ENCODE measurements at places on chromosomes 5 and 9. TPM values are rescaled to one million over a fixed set of nuclear protein-coding genes. Genes with fewer than 3 reads are reported as not detected.

DNA sequence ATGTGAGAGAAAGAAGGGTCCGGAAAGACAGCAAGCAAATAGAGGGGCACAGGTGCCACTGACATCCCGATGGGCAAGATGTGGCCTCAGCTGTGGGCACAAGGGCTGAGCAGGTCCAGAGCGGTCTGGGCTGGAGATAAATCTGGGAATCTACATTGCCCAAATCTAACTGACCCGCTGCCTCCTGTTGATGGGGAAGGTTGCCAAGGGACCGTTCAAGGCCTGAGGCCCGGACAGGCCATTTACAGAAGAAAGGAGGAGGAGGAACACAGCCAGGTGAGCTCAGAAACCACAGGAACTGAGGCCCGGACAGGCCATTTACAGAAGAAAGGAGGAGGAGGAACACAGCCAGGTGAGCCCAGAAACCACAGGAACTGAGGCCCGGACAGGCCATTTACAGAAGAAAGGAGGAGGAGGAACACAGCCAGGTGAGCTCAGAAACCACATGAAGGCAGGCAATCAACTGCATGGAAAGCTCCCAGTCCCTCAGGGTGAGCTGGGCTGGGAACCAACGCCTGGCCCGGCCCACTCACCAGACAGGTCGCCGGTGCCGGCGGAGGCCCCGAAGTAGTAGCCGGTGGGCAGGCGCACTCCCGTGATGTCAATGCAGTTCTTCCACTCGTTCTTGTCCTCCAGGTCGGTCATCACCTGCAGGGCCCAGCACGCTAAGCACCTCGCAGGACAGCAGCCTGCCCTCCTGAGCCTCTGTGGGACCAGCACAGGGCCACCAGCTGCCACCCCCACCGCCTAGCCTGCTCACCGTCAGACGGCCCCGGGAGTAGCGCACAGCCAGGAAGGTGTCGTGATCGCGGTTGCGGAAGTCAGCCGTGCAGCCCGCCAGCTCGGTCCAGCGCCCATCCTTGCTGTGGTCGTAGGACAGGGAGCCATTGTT lies 14.6 kb downstream of the LMAN2 start:
- H3K36me3 ChIP-seq, result peaks cover 70% of the 10 kb centered on the region
- no peak for DNase-seq
- no peak overlapping the region for H3K27ac ChIP-seq
- no peaks in the 10 kb centered on the region for H3K27me3 ChIP-seq

DNA sequence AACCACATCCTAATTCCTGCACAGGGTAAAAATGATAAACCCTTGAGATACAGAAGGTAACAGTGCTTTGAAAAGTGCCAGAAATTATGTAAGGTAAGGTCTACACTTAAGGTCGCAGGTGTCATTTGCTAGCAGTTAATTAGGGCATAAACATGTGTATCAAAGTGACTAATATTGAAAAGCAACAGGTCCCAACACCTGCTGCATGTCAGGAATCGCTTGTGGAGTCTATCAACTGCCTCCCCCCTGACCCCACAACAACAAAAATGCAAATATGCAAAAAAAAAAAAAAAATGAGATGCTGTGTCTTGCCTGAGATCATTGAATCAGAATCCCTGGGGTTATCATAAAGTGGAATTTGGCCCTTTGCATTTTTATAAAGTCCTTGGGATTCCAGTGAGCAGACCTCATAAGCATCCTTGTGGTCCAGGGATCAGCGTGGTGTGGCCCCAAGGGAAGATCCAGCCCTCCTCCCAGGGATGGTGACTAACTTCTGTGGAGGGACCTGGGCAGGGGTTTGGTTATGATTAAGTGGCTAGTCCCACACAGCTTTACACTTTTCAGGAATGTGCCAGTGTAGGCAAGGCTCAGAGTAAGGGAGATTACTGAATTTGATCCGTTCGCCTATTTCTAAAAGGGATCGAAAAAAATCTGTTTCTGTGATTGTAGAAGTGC lies 92.5 kb upstream of the TNFSF8 start:
- H3K27ac ChIP-seq, result peak overlapping the region; percentile 49
- no peaks in the 10 kb centered on the region for H3K27me3 ChIP-seq
- H3K36me3 ChIP-seq, result peaks cover 52% of the 10 kb centered on the region
- H3K4me3 ChIP-seq, result no peak overlapping the region
- peaks cover 19% of the 10 kb centered on the region for H3K4me1 ChIP-seq

LEAP2 gene
- total RNA-seq, result under 0.01 TPM

DNA sequence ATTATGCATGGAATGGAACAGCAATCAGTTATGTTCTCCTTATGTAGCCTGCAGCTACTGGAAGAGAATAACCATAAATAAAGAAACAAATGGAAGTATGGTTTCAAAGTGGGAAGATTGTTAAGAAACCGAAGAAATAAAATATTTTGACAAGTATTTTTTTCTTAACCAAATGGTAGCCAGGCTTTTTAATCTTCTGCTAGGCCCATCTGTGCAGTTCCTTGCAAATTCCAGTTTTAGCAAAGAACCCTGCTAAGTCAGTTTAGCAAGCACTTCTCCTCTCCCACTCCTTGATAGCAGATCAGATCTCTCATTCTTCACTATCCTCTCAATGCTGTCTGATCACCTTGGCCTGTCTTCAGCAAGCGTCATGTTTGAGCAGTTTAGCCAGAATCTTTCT lies 111.1 kb upstream of the PRDM9 start:
- no peak overlapping the region for H3K4me3 ChIP-seq
- H3K27me3 ChIP-seq, result no peaks in the 10 kb centered on the region
- no peaks in the 10 kb centered on the region for H3K4me1 ChIP-seq
- H3K36me3 ChIP-seq, result no peaks in the 10 kb centered on the region
- DNase-seq, result no peak
- no peak overlapping the region for H3K27ac ChIP-seq

PDE8B gene
- under 0.01 TPM for total RNA-seq

DNA sequence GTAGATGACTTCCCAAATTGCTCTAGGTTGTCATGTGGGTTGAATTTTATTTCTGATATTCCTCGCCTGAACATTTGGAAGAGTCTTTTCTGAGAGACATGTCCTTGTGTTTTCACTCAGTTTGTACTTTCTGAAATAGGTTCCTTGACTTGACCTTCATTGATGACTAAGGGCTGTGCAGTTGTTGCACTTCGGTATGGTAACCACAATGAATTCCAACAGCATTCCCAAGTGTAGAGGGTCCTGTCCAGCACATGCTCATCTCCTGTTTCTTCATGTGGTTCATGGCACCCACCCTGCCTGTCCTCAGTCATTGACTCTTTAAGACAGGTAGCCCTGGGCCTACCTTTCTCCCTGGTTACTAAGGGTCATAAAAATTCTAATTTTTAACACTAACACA lies 527.8 kb downstream of the MTRR start:
- no peaks in the 10 kb centered on the region for H3K27me3 ChIP-seq
- DNase-seq, result peak; percentile 13
- no peak overlapping the region for H3K27ac ChIP-seq

GRCh38 chr5:158170534-158170933 lies 311.6 kb upstream of the CLINT1 start:
- H3K4me1 ChIP-seq, result no peaks in the 10 kb centered on the region
- DNase-seq, result no peak
- no peak overlapping the region for H3K4me3 ChIP-seq

- no peak overlapping the region for H3K4me3 ChIP-seq
- H3K27ac ChIP-seq, result no peak overlapping the region
- H3K36me3 ChIP-seq, result no peaks in the 10 kb centered on the region
- H3K4me1 ChIP-seq, result no peaks in the 10 kb centered on the region
- DNase-seq, result no peak
These were observed 8.4 kb downstream of the SEMA6A start for GRCh38 chr5:116566251-116566650.

GRCh38 chr5:10789021-10789420 lies 28.0 kb upstream of the DAP start:
- no peaks in the 10 kb centered on the region for H3K27me3 ChIP-seq
- H3K4me1 ChIP-seq, result peaks cover 11% of the 10 kb centered on the region
- H3K27ac ChIP-seq, result peak overlapping the region; percentile 79
- no peak overlapping the region for H3K4me3 ChIP-seq
- no peaks in the 10 kb centered on the region for H3K36me3 ChIP-seq

RNF14 gene
- total RNA-seq, result 106 TPM

GRCh38 chr9:123796094-123796493 lies 133.8 kb downstream of the DENND1A start:
- H3K4me3 ChIP-seq, result no peak overlapping the region
- H3K4me1 ChIP-seq, result 0 out of 2 replicates have a peak, but pooled peaks cover 1% of the 10 kb centered on the region
- DNase-seq, result no peak
- H3K27me3 ChIP-seq, result no peaks in the 10 kb centered on the region

DNA sequence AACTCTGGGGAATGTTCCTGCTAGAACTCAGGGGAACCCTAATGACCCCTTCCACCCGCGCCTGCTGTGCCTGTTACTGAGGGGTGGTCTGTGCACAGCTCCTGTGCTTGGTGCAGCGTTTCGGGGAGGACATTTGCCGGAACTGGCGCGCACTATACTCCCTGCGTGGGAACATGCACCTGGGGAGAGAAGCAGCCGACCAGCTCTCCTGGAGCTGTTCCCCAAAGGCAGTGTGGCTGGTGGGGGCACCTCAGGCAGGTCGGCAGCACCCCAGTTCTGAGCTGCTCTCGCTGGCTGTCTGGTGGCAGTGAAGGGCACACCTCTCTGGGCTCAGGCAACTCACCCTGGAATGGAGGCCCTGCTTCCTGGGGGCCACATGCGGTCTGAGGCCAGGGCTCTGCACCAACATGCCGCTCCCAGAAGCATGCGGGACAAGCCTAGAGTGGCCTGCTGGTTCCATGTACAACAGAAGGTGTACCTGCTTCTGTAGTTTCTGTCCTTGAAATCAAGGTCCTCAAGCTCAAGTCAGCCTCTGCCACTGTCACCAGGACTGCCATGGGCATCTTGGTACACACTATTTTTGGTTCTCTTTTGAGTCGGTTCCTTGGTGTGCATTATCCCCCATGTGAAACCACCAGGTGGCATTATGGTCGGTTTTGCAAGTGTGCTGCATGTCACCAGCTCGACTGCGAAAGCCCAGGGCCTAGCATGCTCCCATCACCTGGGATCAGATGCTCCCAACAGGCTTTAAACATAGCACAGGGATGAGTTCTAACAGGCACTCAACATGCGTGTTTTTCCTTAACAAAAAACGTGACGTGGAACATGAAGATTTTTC lies 7.8 kb upstream of the MRNIP start:
- H3K27ac ChIP-seq, result no peak overlapping the region
- DNase-seq, result no peak
- no peaks in the 10 kb centered on the region for H3K4me1 ChIP-seq
- H3K36me3 ChIP-seq, result peaks cover 73% of the 10 kb centered on the region

ADRB2 gene
- total RNA-seq, result 3.4 TPM

GRCh38 chr5:154866841-154867240 lies 8.4 kb downstream of the CNOT8 start:
- no peaks in the 10 kb centered on the region for H3K27me3 ChIP-seq
- DNase-seq, result peak; percentile 26
- H3K36me3 ChIP-seq, result peaks cover 25% of the 10 kb centered on the region
- H3K4me1 ChIP-seq, result peaks cover 3% of the 10 kb centered on the region
- no peak overlapping the region for H3K27ac ChIP-seq

Data from IMR-90 (cell line).